Right atrium auricular region (tissue), 2 donors: ENCODE measurements at places on chromosomes 1 and 21. TPM values are rescaled to one million over a fixed set of nuclear protein-coding genes. Genes with fewer than 3 reads are reported as not detected.

The CD101 gene
- total RNA-seq, result 0.11 TPM

The MFN2 gene
- total RNA-seq, result 466 TPM

DNA sequence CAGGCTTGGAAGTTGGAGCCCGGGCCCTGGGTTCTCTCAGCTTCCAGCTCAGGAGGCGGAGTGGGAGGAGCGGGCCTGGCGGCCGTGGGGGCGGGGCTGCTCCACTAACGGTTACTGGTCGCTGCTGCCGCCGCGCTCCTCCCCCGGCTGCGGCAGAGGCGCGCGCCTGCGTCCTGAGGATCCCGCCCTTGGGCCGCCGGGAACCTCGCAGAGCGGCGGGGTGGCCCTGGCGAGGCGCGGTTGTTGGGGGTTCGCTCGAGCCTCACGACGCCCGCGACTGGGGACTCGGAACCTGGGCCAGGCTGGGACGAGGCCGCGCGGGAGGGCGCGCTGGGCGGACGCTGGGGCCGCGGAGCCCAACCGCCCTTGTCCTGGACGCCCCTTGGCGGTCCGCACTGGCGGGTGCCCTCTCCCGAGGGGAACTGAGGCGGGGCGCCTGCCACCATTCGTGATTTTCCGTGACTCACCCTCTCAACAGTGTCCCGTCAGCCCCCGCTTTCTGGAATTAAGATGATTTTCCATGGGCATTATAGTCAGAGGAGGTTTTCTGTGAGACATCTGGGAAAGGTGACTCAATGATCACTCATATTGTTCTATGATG is 34.1 kb downstream of the OR2G3 start:
- no peak for DNase-seq

- no peak for DNase-seq
Observed at GRCh38 chr21:42221581-42222345, 2.8 kb downstream of the ABCG1 start.

- no peak for DNase-seq
Observed at GRCh38 chr1:42931108-42931539, 27.5 kb downstream of the SLC2A1 start.

DNA sequence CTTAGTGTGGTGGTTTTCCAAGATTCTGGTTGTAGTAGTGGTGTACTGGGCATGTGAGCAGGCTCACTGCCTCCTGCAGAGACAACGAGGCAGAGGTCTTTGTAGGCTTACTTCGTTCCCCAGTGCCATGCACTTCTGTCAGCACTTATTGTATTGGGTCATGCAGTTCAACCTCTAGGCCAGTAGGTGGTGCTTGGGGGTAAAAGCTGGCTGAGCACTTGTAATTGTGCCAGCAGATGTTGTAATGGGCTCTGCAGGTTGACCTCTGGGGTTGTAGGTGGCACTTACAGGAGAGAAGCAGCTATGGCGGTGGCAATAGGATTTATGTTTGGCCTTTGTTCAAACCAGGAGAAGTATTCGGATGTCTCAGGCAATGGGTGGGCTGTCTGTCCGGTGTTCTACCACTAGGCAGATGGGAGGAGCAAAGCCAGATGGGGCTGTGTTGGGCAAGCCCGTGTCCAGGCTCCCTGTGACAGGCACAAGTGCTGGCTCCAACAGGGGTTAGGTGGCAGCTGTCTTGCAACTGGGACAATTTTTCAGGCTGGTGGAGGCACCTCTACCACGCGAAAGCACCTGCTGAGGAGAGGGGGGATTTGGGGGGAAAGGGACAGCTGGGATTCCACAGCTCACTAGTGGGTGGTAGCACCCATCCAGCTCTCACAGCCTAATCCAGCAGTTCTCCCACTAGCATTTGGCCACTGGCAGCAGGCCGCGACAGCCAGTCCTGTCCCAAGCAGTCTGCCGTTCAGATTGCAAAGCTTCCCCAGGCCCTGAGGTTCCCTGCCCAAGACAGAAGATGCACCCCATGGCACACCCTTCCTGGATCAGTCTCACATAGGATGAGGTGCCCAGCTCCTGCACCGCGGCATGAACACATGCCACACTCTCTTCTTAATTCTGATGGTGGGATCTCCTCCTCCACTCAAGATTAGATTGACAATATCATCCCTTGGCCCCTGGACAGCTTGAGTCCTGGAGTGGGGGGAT is 274.5 kb downstream of the CTH start:
- peak; percentile 76 for DNase-seq

- DNase-seq, result no peak
Observed at GRCh38 chr1:231550448-231550781, 21.9 kb downstream of the TSNAX start.

- no peak for DNase-seq
Observed at GRCh38 chr1:77882411-77882810, 6.0 kb upstream of the NEXN start.

- no peak for DNase-seq
Observed at GRCh38 chr1:32178380-32179192, 889 bp upstream of the TXLNA start.

DNA sequence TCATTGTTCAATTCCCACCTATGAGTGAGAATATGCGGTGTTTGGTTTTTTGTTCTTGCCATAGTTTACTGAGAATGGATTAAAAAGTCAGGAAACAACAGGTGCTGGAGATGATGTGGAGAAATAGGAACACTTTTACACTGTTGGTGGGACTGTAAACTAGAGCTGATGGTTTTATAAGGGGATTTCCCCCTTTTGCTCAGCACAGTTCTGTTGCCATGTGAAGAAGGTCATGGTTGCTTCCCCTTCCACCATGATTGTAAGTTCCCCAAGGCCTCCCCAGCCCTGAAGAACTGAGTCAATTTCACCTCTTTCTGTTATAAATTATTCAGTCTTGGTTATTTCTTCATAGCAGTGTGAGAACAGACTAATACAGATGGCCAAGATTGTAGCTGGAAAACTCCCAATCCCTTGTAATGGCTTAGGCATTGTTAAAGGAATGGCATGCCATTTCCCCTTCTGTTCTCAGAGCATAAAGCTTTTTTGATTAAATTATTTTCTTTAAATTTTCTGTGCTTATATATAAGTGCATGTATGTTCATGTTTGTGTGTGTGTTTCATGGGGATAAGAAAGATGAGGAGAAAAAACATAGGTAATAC is 144.8 kb downstream of the BACH1 start:
- DNase-seq, result no peak

- no peak for DNase-seq
Observed at GRCh38 chr1:179575497-179576314, at the start of gene NPHS2. Gene NPHS2 (minus strand): TSS chr1:179575948. CDS start chr1:179575864, 84 bp downstream.

GRCh38 chr1:19837866-19838265 is 22.8 kb upstream of the RNF186 start:
- DNase-seq, result no peak

DNA sequence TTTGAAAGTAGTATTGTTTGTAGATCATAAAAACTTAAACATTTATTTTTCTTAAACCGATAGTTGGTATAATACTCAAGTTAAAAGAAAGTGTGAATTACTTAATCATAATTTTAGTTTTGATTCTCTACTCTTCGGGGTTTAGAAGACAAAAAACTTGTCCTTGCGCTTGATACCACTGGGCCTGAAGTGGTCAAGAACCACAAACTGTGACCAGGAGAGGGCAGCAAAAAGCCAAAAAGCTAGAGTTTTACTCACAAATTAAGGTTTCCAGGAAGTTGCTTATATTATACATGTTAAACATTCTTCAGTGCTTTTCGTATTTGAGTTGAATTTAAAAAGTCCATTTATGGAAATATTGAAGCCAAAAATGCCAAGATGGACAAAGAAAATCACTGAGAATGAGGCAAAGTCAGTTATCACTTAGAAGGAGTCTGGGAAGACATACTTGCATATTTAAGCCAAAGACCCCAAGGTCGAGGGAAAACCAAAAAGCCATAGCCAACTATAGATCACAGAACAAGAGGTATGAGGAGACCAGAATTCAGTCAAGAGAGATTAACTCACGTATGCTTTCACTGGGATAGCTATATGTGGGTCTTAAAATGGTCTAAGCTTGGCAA is 34.2 kb downstream of the EFCAB7 start:
- DNase-seq, result no peak
